ENCODE measurements at places on chromosomes 2 and 18.

DNA sequence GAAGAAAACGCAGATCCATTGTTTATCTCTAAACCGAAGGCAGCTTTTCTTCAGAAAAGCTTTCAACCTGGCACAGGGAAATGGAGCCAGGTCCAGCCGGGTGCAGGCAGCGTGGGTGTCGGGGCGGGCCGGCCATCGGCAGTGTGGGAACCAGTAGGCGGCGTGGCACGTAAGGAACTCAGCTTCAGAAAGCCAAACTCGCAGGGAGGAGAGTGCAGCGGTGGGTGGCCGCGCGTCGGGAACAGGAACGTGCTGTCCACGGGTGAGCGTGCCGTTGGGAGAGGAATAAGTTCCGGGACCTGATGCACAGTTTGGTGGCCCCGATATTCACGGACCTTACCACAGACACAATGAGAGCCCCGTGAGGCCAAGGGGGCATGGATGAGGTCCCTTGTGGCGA lies 270.4 kb downstream of the TWIST2 start:
- DNase-seq = no peak

DNA sequence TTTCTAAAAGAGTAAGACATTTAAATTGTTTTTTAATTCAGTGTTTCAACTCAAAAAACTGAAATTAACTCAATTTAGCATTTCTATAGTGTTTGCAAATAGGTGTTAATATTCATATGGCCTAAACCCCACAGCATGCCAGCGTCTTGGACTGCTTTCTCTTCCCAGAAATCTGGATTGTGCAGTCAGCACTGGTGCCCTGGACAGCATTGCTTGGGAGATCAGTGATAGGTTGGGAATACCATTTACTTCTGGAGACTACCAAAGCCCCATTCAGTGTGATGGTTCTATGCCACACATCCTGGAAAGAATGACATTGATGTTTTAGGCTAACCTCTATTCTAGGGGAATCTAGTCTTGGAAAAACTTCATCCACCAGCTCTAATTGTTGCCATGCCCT lies 455.0 kb upstream of the KLHL29 start:
- no peak for DNase-seq

- DNase-seq = no peak
Measured at GRCh38 chr2:221322741-221323140, 249.4 kb downstream of the EPHA4 start.

DNA sequence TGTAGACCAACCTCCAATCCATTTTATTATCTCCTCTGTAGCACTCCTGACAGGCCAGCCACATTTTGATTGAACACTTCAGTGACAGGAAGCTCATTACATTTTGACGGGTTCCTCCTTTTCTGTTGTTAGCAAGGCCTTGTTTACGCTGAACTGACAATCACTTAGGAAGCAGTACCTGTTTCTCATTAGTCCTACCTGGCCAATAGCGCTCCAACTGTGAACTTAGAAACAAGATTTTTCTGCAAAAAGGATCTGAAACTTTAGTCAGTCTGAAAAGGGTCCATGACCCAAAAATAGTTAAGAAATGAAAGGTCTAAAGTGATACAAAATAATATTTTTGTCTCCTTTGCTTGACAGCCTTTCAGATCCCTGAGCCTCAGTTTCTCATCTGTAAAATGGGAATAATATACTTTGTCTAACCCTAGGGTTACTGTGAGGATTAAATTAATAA lies 119.6 kb upstream of the MSTN start:
- DNase-seq = no peak

DNA sequence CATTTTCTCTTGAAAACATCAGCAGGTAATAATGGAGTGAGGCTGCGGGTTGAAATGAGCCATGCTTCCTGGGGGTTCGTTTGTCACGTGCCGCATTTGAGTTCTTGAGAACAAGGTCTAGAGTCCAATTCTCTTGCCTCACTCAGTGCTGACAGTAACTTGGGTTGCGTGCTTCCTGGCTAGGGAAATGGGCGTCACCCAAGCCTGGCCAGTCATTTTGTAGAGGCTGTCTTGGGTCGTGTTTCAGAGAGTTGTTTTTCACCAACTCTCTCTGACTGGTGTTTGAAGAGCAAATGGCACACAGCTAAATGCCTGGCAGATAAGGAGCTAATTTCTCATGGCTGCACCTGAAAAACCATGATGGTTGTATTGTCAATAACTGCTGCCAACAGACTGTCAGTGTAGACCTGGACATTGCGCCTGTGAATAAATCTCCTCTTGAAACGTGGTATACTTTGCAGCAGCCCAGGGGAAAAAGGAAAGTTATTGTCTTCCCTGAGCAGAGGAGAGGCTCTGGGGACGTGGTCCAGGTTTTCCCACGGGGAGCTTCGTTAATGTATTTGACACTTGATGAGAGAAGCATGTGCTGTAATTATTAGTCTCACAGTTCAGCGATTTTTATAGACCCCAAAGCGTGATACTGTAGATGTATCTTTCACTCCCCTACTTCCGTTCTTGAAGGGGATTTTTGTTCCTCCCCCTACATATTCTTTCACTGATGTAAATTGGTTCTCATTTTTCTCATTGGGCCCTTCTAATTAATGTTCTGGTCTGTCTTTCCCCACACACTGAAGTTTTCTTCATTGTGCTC lies 196.0 kb downstream of the FHOD3 start:
- no peak for DNase-seq

Measured in aorta (tissue), 5 donors.